Bronchus fibroblast of lung (primary cell): ENCODE measurements at places on chromosomes 3 and 15. TPM values are rescaled to one million over a fixed set of nuclear protein-coding genes. Genes with fewer than 3 reads are reported as not detected.

CHRNA7 gene
- not detected in 2 replicates for total RNA-seq

ABHD10 gene
- 23.9 and 30.9 TPM in 2 replicates for total RNA-seq

FANCD2OS gene
- total RNA-seq: not detected in 2 replicates

KNG1 gene
- total RNA-seq: not detected in 2 replicates

CFAP20DC gene
- 2.5 TPM in 2 replicates for total RNA-seq

MRAS gene
- total RNA-seq: 15.0 and 15.6 TPM in 2 replicates

ARPP21 gene
- not detected in 2 replicates for total RNA-seq

AADACL2 gene
- total RNA-seq: not detected in 2 replicates

CRTAP gene
- total RNA-seq: 200 and 206 TPM in 2 replicates
